Stimulated activated CD4-positive, alpha-beta T cell treated with anti-CD3 and anti-CD28 coated beads, Interleukin-15, amount 100 ng/mL, for 1 hour (primary cell): ENCODE measurements at places on chromosomes 3 and 15.

DNA sequence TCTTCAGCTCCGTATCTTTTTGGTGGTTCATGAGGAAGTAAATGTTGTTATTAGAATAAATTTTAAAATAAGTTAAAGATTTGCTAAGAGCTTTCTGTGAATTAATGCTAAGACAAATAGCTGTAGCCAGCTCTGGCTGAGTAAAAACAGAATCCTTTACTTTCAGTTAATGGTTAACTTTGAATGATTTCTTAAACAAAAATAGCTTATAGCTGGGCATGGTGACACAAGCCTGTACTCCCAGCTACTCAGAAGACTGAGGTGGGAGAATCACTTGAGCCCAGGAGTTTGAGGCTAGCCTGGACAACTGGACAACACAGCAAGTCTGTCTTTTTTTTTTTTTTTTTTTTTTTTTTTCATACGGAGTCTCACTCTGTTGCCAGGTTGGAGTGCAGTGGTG is 25.0 kb downstream of the TCAIM start:
- no peak for DNase-seq

DNA sequence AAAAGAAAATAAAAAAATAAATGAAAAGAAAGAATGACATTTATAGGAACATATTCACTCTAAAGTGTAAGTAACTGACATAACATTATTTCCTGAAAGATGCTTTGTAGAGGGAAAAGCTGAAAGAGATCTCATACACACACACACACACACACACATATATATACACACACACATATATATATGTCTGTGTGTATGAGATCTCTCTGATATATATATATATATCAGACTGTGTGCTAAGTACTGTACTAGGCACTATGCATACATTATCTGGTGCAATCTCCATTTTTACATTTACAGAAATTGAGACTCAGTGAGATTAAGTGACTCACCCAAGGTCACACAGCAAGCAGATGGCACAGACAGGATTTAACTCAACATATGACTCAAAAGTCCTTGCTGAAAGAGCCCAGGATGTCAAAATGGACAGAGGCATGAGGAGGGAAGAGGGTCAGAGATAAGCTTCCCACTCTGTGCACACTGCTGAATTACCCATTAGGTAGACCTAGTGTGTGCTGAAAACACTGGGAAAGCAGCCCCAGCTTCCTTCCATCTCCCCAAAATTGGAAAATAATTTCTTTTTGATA is 15.0 kb downstream of the BHLHE40 start:
- no peak for DNase-seq

DNA sequence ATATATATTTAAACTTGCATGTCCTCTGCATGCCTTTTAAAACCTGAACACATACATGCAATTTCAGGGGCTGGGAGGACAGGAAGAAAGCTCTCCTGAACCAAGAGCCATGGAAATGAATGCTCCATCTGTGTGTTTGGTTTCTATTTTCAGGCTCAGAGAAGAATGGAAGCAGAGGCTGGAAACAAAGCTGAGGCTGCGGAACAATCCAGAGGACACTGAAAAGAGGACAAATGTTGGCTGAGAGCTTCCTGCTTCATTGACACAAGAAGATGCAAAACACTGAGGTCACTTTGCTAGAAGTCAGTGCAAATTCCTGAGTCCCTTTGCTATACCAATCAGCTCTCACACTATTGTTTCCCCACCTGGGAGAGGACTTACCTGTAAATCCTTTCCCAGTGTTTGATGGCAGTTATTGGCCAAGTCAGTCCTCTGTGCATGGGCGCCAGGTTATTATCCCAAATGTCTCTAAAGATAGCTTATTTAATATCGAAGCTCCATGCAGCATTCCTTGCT is 12.7 kb downstream of the FAM240A start:
- no peak for DNase-seq

DNA sequence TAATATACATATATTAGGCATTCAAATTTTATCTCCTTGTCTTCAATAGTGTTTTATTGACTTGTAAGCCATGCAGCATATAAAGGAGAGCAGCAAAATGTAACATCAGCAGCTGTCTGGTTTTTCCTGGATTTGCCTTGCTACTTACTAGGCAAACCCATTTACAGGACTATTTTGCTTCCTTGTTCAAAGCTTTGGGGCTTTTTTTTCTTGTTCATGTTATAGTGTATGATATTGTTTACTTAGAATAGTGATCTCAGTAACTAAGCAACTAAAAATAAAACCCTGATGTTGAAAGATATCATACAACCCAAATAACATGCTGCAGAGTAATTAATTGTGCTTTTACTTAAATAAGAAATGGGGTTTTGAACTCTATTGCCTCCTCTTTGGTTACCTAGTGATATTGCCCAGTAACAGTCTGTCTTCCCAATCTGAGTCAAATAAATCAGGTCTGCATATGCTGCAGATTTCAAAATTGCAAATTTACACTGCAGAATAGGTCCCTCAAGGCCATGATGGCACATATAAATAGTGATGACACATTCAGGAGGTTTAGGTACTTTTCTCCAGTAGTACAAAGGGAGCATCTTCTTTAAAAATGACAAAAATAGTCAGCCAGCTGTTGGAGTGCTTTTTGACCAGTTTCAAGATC is 578.1 kb upstream of the NECTIN3 start:
- no peak for DNase-seq

- no peak for DNase-seq
Observed at GRCh38 chr15:36294359-36294758, 285.1 kb upstream of the CDIN1 start.

DNA sequence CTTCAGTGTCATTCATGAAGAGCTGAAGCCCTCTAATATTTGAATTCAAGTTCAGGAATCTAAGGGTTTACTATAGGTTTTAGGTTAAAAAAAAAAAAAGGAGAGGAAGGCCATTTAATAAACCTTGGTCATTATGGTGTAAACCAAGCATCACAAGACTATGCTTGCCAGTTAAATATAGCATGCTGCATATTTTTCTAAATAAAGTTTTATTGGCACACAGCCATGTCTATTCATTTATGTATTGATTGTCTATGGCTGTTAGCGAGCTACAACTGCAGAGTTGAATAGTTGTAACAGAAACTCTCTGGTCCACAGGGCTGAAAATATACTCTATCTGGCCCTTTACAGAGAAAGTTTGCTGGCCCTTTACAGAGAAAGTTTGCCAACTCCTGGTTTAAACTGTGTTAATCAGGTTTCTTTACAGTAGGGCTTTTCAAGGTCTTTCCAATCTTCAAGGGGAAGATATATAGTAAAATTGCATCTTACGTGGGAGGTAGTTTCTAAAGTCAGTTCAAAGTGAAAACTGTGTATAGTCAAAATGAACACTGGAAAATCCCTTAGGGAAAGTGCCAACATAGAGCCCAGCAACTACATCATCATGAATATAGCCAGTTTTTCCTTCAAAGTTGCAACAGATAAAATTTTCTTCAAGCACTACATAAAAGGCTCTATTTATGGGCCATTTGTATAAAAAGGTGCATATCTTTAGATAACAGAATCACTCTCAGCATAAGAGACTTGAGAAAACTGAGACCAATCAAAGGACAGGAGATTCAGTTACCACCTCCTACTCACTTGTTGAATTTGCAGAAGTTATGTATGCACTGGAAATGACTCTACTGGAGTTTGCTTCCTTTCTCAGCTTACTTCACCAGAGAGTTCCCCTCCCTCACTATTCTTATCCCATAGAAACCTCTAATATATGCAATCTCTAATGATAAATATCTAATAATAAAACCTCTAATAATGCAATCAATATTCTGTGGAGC is 49.7 kb upstream of the FRMD4B start:
- no peak for DNase-seq

GRCh38 chr15:67880651-67881182 is 40.9 kb upstream of the RNU6-1 start:
- no peak for DNase-seq

DNA sequence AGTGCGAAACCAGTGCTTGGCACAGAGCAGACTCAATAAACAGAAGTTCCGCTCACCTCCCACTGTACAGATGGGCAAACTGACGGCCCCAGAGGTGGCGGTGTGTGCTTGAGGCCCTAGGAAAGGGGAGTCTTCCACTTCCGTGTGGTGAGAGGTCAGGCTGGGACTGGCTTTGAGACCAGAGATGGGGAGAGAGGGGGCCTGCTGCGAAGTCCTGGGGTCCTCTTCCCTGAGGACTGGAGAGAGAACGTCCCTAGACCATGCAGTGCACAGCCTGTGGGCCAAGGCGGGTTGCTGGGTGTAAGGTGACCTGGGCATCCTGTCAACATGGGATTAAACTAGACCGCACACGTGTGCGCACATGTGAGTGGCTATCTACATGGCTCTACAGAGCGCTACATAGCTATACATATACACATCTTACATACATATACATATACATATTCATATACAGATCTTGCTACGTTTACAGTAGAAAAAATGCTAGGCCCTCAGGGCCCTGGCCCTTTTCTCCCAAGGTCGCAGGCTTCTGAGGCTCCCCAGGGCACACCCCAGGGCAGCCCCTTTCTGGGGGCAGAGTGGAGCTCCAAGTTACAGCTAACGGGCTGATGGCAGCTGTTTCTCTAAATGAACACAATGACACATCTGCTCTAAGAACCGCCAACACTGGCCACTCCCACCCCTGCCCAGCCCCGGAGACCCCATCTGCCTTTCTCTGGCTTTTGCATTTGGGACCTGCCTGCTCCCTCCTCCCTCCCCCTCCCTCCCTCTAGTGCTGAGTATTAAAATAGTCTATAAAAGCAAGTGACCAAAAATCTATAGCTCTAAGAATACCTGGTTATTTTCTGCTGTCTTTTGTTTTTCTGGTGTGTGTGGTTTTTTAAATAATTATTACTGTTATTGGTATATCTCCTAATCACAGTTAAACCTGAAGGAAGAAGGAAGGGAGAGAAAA is 47.0 kb downstream of the HCN4 start:
- no peak for DNase-seq

GRCh38 chr3:101685870-101686307 is 629 bp downstream of the RPL24 start:
- no peak for DNase-seq

GRCh38 chr3:12444582-12445471 is 39.5 kb upstream of the TSEN2 start:
- DNase-seq, result no peak

GRCh38 chr15:78244893-78245292 is 10.5 kb upstream of the ACSBG1 start:
- no peak for DNase-seq

DNA sequence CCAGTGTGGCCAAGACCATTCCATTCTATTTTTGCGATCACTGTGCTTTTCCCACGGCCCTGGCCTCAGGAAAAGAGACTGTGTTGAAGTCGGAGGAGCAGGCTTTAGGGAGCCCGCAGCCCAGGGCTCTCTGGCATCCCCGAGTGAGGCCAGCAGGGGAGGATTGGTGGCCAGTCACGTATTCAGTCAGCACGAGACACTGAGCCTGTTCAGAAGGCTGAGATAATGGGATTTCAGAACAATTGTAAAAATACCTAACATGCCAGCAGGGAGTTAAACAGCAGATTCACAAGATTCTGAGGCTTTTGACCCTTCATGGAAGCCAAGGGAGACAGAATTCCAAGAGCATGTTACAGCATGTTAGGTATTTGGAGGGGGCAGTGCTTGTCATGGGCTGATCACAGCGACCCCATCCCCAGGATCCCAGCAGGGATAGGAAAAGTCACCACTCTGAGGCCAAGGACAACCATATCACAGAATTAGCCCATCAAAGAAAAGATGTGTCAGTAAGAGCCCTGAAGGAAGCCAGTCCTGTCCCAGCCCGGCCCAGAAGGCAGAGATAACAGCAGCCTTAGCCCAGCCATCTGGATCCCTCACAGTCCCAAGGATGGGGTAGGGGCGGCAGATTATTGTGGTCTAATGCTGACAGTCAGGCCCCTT is 40.6 kb downstream of the AMOTL2 start:
- no peak for DNase-seq

- DNase-seq, result no peak
Observed at GRCh38 chr15:80434926-80435720, 30.9 kb downstream of the ARNT2 start.

GRCh38 chr3:4721511-4721911 is 228.4 kb downstream of the ITPR1 start:
- no peak for DNase-seq

DNA sequence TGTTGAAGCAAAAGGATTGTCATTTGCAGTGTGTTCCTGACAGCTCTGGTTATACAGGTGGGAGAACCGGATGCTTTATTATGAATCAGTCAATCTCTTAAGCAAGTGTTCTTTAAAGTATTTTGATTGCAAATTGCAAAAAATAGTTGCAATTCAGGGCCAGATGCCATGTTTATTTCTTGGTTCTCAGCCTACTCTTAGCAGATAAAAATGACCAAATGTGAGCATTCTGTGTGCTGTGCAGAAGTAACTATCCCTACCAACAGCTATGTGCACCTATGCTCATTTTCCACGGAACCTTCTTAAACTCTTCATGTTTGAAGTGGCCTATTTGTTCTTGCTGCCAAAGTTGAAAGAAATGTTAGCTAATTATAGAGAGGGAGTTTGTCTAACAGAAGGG is 262.3 kb upstream of the RASGRP1 start:
- no peak for DNase-seq

DNA sequence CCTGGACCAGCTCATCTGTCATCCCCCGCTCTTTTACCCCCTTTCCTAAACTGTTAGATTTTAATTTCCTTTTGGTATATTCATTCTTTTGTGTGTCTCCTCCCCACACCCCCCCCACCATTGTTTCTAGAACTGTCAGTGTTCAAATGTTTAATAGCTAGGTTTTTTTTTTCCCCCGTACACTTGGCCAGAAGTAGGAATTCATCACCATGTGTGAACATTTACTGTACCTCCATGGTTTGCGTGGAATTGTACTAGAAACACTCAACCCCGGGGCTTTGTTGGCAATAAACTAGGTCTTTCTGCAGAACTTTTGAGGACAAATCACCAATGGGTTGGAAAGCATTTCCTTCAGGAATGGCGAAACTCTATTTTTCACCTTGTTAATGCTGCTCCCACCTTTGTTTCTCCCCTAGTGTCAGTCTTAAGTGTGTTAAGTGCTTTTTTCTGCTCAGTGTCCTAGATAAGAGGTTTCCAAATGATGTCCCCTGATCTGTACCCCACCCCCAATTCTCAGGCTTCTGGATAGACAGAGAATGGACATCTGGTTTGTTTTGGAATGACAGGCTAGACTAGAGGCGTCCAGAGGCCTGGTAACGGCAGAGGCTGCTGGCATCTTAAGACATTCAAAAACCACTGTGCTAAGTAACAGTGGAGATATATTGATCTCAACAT is 76.8 kb downstream of the SMAD3 start:
- DNase-seq, result no peak

DNA sequence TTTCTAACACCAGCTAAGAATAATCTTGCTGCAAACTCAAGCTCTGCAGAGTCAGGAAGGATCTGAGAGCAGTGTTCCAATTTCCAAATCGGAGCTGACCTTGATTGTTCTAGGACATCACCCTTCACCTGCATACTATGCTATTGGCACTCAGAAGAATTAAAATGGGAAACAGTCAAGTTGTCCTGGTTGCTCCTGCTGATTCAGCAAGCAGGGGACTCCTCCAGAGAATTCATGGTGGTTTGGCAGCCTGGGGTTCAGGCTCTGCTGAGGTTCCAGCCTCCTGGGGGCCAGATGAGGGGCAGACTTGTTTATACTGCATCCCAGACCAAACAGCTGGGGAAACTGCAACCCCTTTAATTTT is 213.7 kb upstream of the ADAMTS9 start:
- no peak for DNase-seq

- DNase-seq, result no peak
Observed at GRCh38 chr3:65351753-65352152, 664.0 kb upstream of the ADAMTS9 start.
